ENCODE measurements at places on chromosomes 1 and 21. TPM values are rescaled to one million over a fixed set of nuclear protein-coding genes. Genes with fewer than 3 reads are reported as not detected.

Gene TTC4
- total RNA-seq, result 22.0 TPM

DNA sequence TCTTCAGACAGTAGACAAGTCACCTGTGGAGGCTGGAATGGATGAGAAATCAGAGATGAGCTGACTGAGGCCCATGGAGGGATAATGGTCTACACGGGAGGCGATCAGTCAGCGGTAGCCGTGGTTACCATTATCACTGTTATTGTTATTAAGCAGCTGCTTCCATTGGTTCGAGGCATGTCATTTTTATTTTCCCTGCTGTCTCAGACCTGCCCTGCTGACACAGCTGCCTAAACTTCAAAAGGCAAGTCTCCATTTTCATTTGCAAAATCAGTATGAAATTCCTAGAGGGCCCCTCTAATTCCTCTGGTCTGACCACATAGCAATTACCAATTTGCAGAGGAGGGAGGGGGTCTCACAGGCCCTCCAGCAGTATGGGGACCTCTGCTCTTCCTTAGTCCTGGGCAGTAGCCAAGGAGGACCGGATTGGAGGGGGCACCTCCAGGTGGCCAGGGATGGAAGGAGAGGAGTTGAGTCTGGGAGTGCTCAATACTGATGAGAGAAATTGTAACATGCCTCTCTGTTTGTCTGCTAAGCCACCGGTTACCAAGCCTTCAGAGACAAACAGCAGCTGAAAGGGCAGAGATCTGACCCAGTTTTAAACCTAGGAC lies 184.2 kb downstream of the TRABD2B start:
- DNase-seq, result no peak

Gene AMY2A
- total RNA-seq, result not detected

DNA sequence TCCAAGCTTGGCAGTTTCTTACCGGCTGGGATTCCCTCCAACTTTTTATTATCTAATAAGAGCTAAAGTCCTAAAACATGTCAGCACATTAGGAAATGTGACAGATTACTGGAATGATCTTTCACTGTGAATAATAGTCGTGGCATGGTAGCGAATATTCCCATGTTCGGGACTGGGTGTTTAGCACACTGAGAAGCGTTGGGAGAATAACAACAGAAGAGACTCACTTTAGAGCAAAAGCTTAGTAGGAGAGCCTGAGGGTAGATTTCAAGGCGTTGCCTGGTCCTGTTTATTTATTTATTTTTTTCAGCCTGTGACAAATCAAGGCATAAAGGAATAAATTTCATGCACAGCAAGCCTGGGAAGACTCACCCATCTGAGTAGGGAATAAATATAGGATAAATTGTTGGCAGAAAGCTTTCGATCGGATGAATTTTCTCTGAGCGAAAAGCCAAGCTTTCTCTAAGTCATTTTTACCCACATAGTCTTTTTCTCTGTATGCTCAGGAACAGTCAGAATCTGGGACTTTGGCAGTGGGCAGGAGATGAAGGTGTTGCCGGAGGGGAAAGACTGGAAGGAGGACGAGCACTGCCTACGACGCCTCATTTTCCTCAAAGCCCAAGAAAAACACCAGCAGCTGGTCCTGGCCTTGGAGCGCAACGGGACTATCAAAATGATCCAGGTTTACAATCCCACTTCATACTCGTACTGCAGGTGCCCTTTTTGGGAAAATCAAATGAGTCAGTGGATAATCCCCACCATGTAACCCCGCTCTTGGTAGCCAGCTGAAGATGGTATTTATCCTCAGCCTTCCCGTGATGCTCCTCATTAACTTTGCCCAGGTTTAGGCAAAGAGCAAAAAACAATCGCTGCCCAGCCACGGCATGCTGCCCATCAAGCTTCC lies 97.2 kb downstream of the WDR64 start:
- no peak for DNase-seq

- no peak for DNase-seq
Measured at GRCh38 chr21:14384453-14384852, 1.5 kb upstream of the HSPA13 start.

DNA sequence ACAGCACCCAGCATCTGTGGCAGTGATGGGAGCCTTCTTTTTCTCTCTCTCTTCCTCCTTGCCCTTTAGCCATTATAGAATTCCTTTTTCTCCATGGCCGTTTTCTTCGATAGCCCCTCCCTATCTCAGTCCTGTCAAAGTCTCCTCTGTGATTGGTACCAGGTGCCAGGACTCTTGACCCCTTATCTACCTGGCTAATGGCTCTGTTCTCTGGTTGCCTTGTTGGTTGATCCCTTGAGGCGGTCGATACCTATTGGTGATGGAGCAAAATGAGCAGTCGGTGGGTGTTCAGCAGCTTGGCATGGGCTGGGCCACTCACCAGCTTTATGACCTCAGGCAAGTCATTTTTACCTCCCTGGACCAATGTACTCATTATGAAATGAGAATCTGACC lies 2.0 kb downstream of the ATF3 start:
- DNase-seq, result no peak

GRCh38 chr1:156499842-156500542 lies 583 bp downstream of the MEF2D start:
- DNase-seq, result no peak

DNA sequence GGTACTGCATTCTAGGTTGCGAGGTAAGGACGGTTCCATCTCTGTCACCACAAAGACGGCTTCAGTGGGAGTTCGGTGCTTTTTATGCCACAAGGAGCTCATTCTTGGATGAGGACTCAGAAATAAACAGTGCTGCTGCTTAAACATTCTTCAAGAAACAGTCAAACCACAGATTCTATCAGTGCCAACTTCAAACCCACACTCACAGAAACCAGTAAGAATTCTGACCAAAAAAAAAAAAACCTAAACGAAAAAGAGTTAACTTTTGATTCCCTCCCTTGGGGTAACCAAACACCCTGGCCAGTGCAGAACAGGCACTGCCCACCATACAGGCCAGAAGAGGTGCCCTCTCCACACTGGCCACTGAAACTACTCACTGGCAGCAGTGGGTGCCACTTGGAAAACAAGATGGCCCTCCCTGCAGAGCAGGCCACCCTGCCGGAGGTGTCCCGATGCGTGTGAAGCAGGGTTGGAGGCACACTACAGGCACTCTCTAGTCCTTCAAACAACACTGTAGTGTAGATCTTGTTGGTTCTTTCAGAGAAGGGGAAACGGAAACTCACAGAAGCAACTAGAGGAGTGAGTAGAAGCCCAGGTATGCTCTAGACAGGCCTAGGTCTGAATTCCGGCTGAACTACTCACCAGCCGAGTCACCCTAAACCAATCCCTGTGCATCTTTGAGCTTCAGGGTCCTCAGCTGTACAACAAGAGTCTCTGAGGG lies 87.3 kb upstream of the TLR5 start:
- no peak for DNase-seq

DNA sequence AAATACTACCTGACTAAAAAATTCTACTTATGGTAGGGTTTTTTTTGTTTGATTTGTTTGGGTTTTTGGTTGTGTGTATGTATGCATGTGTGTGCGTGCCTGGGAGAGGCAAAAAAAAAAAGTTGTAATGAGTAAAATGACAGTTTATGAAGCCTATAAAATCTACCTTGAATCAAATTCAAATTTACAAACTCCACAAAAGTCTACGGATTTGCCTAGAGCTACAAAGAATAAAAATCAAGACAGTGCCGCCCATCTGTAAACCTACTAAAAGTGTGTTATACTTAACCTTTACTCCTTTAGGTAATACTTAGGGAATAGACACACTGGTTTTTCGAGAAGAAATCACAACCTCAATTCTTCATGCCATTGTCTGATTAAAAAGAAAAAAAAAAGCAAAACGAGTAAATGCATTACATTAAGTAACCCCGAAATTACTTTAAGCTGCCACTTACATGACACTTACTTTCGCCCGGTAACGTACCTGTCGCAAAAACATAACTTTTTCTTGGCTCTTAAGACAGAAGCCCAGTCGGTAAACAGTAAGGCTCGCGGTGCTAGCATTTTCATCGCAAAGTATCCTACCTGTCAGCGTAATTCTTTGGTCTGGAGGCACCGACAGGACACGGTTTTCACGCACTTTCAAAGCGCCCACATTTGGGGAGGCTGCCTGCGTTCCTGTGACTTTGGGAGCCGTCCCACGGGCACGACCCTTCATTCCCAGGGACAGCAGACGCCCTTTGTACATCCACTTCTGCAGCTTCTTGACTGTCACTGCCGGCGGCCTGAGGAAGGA lies 951 bp downstream of the SYDE2 start:
- DNase-seq, result no peak
